B cell (primary cell): ENCODE measurements at places on chromosomes 5 and 9.

DNA sequence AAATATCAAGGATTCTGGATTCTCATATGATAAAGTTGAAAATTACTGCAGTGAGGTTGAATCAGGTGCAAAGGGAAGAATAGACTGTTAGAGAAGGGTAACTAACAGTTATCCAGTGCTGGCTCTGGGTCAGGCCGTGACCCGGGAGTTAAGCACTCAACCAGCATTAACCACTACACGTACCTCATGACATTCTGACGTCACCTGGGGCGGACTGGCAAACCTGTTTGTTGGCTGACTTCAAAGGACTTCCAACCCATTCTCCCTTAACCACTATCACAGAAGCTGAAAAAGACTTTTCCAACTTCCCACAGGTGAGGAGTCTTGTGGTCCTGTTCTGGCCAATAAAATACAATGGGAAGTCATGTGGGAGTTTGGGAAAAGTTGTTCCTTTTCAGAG lies 268.9 kb downstream of the ENC1 start:
- no peak for DNase-seq

DNA sequence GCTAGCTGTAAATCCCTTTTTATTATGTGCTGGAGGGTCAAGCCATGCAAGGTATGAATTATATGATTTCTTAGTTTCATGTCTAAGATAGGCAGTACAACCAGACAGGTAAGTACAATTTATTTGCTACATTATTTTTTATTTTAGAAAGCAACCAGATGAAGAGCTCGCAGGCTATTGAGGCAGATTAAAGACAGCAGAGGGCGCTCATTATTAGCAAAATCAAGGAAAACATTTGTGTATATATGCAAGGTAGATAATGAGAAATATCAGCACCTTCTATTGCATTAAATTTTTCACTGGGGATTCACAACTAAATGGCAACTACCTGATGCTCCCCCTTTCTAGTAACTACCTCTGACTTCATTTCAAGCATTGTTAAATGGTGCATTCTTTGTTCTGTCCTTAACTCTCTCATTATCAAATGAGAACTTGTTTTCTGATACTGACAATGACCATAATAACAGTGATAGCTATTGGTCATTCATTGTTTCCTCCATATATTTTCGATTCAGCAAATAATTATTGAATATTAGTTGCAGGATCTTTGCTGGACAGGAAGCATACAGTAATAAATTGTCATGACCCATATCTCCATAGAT lies 8.6 kb downstream of the SCGB3A2 start:
- DNase-seq = no peak

GRCh38 chr5:72226950-72227349 lies 93.1 kb downstream of the MRPS27 start:
- no peak for DNase-seq

DNA sequence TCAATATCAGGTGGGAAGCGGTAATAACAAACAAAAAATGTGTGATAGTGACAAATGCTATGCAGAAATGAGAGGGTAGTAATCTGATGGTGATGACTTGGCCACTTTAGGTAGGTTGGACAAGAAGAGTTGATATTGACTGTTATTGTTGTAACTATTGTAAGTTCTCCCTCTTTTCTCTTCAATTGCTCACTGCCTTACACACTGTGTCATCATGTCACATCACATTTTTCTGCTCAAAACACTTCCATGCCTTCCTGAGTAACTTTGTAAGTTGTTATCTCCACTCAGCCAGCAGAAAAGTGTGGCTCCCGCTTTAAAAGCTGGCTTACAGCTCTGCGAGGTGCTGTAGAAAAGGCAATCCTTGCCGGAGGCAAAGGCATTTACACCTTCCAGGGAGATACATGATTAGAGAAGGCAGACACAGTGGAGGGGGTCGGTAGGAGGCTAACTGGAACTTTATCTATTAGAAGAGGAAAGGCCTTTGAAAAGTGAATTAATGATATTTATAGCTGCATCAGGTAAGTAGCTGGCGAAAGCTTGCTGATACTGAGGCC lies 85.2 kb upstream of the CLINT1 start:
- no peak for DNase-seq

GRCh38 chr9:81844131-81844567 lies 84.1 kb upstream of the SPATA31D4 start:
- no peak for DNase-seq

DNA sequence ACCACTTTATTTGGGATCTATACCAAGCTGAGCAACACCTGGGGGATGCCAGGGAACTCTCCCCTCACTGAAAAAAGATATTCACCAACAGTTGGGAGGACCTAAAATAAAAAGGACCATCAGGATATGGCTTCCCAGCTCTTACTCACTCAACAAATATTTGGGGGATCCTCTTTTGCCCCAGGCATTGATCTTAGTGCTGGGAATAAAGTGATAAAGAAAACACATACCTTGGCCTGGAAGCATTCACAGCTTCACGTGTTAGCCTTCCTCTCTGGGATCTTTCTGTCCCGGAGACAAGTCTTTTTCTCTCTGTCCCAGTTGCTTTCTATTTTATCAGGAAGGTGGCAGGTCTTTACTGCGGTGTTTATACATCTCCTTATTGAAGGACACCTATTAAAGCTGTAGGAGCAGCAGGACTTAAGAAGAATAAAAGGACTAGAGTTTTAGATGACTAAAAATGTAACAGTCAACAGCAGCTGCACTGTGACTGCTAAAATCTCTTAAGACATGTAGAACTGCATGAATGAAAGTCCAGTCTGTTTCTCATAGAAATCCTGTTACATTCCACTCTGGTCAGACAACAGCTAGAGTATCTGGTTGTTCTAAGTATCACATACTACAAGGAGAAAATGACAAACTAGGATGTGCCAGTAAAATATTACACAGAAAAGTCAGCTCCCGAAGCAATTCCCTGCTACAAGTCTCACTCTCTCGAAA lies 90.0 kb upstream of the ITGA2 start:
- no peak for DNase-seq

GRCh38 chr9:136728548-136729123 lies 14.1 kb downstream of the LCN10 start:
- DNase-seq = peak; percentile 56

- DNase-seq = no peak
Observed at GRCh38 chr5:15070907-15071306, 199.3 kb upstream of the ANKH start.

- DNase-seq = peak; percentile 63
Observed at GRCh38 chr5:133742431-133742988, 130.2 kb upstream of the FSTL4 start.

DNA sequence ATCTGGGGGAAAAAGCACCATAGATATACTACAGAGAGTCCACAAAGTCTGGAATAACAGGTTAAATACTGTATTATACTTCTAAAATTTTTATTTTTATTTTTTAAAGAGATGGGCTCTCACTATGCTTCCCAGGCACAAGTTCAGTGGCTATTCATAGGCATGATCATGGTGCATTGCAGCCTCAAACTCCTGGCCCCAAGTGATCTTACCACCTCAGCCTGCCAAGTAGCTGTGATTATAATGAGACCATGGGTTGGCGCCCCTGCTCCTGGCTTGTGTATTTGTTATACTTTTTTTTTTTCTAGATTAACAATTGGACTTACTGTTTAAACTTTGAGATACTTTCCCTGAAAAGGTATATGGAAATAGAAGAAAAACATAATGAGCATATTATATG lies 25.9 kb downstream of the ERBIN start:
- no peak for DNase-seq

DNA sequence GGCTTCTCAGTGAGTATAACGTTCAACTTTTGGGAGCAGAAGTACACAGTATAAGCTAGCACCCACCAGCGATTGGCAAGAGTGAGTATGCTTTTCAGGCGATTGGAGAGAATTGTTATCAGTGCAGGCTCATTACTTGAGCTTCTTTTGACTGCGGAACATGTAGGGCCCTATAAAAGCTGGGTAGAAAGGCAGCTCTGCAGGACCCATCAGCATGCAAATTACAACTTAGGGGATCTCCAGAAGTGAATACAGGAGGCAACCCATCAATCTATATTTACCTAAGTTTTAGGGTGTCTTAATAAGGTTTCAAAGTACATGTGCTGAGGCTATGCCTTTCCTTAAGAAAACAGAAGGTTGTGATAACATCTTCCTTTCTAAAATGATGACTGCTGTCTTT lies 225.0 kb downstream of the MLLT3 start:
- no peak for DNase-seq
